ENCODE measurements at places on chromosomes 7 and 10.

GRCh38 chr10:112585126-112585525 lies 138.1 kb downstream of the VTI1A start:
- DNase-seq, result no peak

- no peak for DNase-seq
Observed at GRCh38 chr10:3452173-3452626, 279.6 kb upstream of the PITRM1 start.

DNA sequence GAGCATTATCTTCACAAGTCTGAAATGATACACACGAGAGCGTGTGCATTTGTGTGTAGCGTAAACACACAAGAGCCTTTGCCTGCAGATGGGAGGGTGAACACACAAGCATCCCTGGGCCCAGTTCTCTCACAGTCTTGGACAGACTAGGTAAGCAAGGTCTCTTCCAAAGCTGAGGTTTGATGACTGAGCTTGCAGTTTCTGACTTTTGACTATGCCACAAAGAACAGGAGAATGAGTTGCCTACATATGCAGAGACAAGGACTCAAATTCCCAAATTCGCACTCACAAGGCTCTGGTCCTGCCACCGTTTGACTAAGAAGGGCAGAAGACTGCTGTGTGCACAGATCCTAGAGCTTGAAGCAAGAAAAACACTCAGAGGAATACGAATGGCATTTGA lies 55.8 kb downstream of the FAM53B start:
- no peak for DNase-seq

- DNase-seq, result no peak
Observed at GRCh38 chr10:129369566-129369965, 97.5 kb upstream of the MGMT start.

GRCh38 chr7:26413007-26413691 lies 121.5 kb downstream of the SNX10 start:
- no peak for DNase-seq

GRCh38 chr10:115107830-115108229 lies 14.7 kb downstream of the ATRNL1 start:
- no peak for DNase-seq

DNA sequence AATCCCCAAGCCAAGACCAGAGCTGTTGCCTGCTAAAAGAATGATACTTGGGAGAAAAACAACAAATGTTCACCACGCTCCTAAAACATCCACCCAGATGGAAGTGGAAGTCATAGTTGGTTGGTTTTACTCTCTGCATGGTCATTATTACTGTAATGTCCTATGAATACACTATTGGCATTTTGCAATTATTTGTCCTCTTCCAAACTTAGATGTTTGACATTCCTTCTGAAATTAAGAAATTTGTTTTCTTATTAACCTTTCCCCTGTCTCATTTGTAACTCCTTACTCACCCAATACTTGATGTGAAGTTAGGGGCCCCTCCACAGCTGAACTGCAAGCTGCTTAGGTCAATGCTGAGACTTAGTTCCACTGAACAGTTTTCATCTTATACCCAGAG lies 383.3 kb downstream of the INHBA start:
- DNase-seq, result no peak

DNA sequence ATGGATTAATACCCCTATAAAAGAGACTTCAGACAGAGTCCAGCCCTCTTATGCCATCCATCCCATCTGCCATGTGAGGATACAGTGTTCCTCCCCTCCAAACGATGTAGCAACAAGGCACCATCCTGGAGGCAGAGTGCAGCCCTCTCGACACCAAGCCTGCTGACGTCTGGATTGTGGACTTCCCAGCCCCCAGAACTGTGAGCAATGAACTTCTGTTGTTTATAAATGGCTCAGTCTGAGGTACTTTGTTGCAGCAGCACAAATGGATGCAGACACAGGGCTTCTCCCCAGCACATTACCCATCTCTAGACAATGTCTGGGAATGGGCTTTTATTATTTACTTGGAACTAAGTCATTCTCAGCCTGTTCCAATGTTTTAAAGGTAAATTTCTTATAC lies 195.6 kb downstream of the WDR37 start:
- no peak for DNase-seq

DNA sequence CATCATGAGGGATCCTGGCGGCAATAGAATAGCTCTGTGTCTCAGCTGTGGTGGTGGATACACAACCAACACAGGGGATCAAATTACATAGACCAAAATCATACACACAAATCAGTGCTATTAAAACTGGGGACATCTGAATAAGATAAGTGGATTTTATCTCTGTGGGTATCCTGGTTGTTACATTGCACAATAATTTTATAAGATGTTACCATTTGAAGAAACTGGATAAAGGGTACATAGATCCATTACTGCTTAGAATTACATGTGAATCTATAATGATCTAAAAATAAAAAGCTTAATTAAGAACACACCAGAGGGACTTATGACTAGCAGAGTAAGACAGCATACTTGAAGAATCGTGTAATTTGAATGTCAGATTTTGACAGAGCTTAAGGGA lies 8.2 kb upstream of the FAM3C start:
- no peak for DNase-seq

DNA sequence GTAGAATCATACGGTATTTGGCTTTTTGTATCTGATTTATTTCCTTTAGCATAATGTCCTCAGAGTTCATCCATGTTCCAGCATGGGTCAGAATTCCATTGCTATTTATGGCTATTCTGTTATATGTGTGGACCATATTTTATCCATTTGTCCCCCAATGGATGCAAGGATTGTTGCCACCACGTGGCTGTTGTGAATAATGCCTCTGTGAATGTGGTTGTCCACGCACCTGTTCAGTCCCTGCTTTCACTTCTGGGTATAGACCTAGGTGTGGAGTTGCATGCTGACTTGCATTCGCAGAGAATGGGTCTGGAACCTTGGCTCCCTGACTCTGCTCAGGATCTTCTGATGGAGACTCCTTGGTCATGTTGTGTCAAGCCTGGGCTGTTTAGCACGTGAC lies 199.9 kb downstream of the CAMK1D start:
- no peak for DNase-seq

GRCh38 chr10:43453266-43453831 lies 16.4 kb downstream of the ZNF487 start:
- DNase-seq, result no peak

GRCh38 chr7:19107356-19108146 lies 9.9 kb downstream of the TWIST1 start:
- DNase-seq, result no peak

DNA sequence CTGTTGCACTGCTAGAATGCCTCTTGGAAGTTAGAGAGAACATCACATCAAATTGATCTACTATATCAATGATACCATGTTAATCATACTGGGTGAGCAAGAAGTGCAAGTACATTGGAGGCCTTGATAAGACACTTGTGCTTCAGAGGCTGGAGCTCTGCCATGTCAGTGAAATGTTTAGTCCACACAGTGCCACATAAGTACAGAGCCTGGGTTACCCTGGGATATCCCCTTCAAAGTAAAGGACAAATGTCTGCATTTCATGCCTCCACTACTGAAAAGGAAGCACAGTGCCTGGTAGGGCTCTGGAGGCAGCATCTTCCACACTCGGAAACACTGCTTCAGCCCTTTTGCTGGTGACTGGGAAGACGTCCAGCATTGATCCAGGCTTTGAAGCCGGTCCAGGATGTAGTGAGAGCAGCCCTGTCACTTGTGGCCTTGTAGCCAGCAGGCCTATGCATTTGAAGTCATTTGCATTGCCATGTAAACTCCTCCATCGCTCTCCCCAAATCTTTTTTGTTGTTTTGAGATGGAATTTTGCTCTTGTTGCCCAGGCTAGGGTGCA lies 15.7 kb upstream of the STN1 start:
- DNase-seq, result no peak

- no peak for DNase-seq
Observed at GRCh38 chr10:117550076-117550475, 7.5 kb downstream of the EMX2 start.

GRCh38 chr7:48424731-48425130 lies 253.5 kb downstream of the ABCA13 start:
- no peak for DNase-seq

DNA sequence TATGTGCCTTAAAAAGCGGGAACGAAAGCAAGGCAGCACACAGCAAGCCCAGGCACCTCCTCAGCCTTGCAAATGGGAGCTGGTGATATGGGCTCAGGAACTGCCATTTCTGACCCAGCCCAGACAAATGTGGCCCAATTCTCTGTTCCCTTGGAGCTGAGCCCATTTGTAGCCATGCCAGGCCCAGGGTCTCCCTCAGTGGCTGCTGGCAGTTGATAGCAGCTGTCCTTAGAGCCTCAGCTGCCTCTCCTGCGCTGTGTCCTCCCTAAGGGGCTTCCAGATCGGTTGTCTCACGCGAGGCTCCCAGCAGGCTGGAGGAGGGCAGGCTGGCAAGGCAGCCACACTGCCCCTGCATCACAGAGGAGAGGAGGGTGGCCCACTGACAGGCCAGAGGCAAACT lies 275.8 kb downstream of the KCNMA1 start:
- DNase-seq, result no peak

DNA sequence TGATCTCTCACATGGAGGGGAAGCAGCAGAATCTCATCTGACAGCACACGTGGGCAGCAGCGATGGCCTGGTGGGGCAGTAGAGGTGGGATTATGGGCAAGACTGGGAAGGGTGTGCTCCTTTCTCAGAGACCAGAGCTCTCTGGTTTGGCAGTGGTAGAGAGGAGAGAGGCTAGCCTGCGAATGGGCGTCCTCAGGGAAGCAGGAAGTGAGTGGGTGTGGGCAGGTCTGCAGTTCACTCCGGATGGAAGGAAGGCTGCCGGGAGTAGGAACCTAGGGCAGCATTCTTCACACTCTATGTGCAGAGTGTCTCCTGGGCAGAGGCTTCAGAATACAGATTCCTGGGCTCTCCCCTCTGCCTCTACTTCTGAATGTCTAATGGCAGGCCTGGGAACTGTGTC lies 162.8 kb upstream of the BMPER start:
- no peak for DNase-seq

- no peak for DNase-seq
Observed at GRCh38 chr7:75737856-75738603, 711 bp downstream of the HIP1 start.

Data from type B pancreatic cell (in vitro differentiated cells).